ENCODE measurements at places on chromosomes 7 and 10.

GRCh38 chr7:74625446-74625845, 32.1 kb upstream of the GTF2I start:
- no peak for DNase-seq

DNA sequence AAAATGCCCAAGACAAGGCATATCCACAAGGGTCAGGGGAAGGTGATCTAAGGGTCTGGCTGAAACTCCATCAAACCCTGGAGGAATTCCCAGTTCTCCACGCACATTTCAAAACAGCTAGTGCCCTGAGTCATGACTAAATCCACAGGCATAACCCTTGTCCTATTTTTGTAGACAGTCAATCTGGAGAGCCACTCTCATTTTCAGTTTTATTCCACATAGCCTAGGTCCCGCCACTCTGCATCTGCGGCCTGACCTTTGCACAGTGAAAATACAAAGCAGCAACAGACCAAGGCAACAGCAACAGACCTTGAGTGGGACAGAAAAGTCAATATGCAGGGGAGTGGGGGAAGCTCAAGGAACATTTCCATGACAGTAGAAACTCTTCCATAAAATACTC, 201.4 kb upstream of the NPVF start:
- DNase-seq, result no peak

- DNase-seq, result no peak
These were observed 10.7 kb upstream of the REPIN1 start for GRCh38 chr7:150357771-150358427.

DNA sequence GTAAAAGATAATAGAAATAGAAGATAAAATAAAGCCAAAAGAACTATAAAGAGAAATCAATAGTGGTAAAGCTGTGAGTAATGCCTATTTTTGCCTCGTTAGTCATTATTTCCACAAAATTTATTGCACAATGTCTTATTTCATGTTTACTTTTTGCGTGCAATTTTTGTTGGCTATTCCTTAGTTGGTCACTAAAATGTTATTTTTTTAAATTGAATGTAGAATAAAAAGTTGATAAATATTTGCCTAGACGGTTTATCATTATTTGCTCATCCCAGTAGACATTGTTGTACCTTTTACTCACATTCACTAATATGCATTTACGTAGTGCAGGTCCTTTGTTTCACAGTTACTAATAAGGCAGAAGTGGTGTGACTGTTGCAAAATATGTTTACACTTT, 227.8 kb upstream of the BMPER start:
- no peak for DNase-seq

DNA sequence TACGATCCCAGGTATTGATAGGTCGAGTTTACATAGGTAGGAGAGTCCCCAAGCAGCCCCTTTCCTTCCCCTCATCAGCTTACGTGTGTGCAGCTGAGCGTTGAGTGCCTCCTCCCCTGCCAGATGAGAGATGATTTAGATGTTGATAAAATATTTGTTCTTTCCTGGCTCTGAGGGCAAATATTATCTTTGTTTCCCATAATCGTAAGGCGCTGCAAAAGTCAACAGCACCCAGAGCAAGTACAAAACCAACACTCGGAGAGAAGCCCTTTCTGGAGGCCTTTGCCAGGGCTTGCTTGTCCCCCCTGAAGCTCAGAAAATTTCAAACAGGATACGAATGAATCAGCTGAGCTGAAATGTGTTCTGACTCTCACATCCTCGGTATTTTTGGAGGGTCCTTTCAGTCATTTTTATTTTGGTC, 683.2 kb downstream of the LRMDA start:
- no peak for DNase-seq

DNA sequence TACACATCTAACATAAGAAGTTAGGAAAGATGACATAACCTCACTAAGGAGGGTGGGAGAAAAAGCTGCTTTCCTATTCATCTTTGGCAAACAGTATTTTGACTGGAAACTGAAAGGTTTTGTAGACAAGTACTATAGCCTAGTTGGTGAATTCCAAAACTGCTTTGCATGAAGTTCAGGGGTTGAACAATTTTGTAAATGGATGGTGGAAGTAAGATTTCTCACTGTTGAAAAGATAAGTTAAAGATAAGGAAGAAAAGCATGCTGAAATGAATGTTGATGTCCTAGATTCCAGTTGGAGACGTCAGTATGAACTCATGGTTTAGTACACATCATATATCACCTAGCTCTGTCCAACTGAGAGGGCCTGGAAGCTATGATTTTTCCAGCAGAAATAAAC, 159.1 kb upstream of the FEZF1 start:
- no peak for DNase-seq

GRCh38 chr10:71660313-71660712, 59.3 kb downstream of the C10orf105 start:
- no peak for DNase-seq

Measured in heart right ventricle (tissue), 16 donors.